Caco-2 (cell line): ENCODE measurements at places on chromosomes 4 and X. TPM values are rescaled to one million over a fixed set of nuclear protein-coding genes. Genes with fewer than 3 reads are reported as not detected.

The GAGE12G gene
- total RNA-seq: not detected in 2 replicates

The TCEANC gene
- total RNA-seq: 1.6 and 2.0 TPM in 2 replicates

The DGKK gene
- total RNA-seq: 2.5 and 3.7 TPM in 2 replicates

The SPANXB1 gene
- not detected in 2 replicates for total RNA-seq

The WDR19 gene
- 9.5 and 11.9 TPM in 2 replicates for total RNA-seq

The PCDH11X gene
- 0.07 TPM in 1 of 2 replicates, not detected in the other for total RNA-seq

The ZNF185 gene
- 4.2 and 5.9 TPM in 2 replicates for total RNA-seq

- no peaks in the 10 kb centered on the region for H3K36me3 ChIP-seq
- H3K4me1 ChIP-seq: no peaks in the 10 kb centered on the region
- H3K27me3 ChIP-seq: no peaks in the 10 kb centered on the region
- H3K4me3 ChIP-seq: no peak overlapping the region
Observed at GRCh38 chrX:94850811-94851210, 1176.8 kb downstream of the FAM133A start.

GRCh38 chr4:8672486-8672885, 79.9 kb downstream of the CPZ start:
- no peak overlapping the region for H3K4me3 ChIP-seq
- H3K36me3 ChIP-seq: no peaks in the 10 kb centered on the region
- no peaks in the 10 kb centered on the region for H3K27me3 ChIP-seq
- H3K27ac ChIP-seq: no peak overlapping the region
- no peaks in the 10 kb centered on the region for H3K4me1 ChIP-seq

- no peaks in the 10 kb centered on the region for H3K27me3 ChIP-seq
- H3K4me1 ChIP-seq: no peaks in the 10 kb centered on the region
- H3K4me3 ChIP-seq: no peak overlapping the region
- H3K36me3 ChIP-seq: no peaks in the 10 kb centered on the region
- no peak for DNase-seq
Observed at GRCh38 chr4:188341428-188341827, 202.2 kb downstream of the TRIML1 start.

- peak; percentile 51 for DNase-seq
- H3K27ac ChIP-seq: no peak overlapping the region
- no peaks in the 10 kb centered on the region for H3K27me3 ChIP-seq
Observed at GRCh38 chrX:155048977-155049619, 21.8 kb downstream of the CMC4 start.

- no peaks in the 10 kb centered on the region for H3K27me3 ChIP-seq
- DNase-seq: no peak
- H3K36me3 ChIP-seq: no peaks in the 10 kb centered on the region
- no peaks in the 10 kb centered on the region for H3K4me1 ChIP-seq
- H3K4me3 ChIP-seq: no peak overlapping the region
Observed at GRCh38 chrX:72366701-72367454, 61.2 kb upstream of the CITED1 start.

GRCh38 chr4:169070071-169070894, 60.2 kb upstream of the CBR4 start:
- no peak overlapping the region for H3K4me3 ChIP-seq
- peaks cover 50% of the 10 kb centered on the region for H3K4me1 ChIP-seq
- H3K36me3 ChIP-seq: no peaks in the 10 kb centered on the region
- H3K27ac ChIP-seq: peak overlapping the region; percentile 92

DNA sequence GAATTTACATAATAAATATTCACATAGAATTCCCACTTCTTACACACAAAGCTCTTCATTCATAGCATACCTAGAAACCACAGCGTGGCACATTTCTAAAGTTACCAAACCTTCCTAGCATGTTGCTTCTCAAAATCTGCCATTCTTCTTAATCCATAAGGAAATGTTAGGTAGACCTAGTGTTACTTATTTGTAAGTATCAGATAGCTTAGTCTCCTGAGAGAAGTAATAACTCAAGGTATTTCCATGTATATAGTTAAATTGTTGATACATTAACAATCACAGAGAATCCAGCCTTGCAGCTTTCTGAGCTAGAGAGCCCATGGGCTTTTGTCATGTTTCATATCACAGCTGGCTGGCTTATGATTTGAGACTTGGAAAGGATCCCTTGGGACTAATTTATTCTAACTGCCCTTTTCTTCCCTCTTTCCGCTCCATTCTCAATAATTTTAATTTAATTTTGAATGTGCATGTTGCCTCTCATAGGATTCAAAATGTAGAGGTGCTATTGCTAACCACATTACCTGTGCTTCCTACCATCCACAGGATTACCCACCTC, 17.6 kb downstream of the SH3RF1 start:
- H3K4me3 ChIP-seq: no peak overlapping the region
- DNase-seq: no peak
- H3K36me3 ChIP-seq: no peaks in the 10 kb centered on the region

DNA sequence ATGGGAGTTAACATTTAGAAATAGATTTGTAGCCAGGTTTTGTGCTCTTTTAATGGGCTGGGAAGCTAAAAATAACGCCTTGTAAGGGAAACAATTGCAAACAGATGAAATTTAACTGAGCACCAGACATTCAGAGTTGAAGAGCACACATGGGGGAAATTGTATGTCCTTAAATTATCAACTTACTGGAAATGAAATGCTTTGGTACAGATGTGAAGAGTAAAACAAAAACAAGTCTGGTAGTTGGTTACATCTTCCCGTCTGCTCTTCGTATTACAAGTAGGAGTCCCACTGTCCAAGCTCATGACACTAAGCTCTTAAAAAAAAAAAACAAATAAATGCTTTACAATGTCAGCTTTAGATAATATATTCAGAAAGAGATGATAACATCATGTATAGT, 59.5 kb upstream of the RPA4 start:
- no peaks in the 10 kb centered on the region for H3K4me1 ChIP-seq
- H3K27me3 ChIP-seq: no peaks in the 10 kb centered on the region
- H3K36me3 ChIP-seq: no peaks in the 10 kb centered on the region
- no peak for DNase-seq
- no peak overlapping the region for H3K27ac ChIP-seq

GRCh38 chr4:45580334-45580733, 543.5 kb downstream of the GABRG1 start:
- no peaks in the 10 kb centered on the region for H3K4me1 ChIP-seq
- H3K4me3 ChIP-seq: no peak overlapping the region
- no peaks in the 10 kb centered on the region for H3K27me3 ChIP-seq
- no peak overlapping the region for H3K27ac ChIP-seq
- no peak for DNase-seq

GRCh38 chr4:6092131-6092530, 73.9 kb upstream of the C4orf50 start:
- no peak overlapping the region for H3K4me3 ChIP-seq
- DNase-seq: no peak
- no peak overlapping the region for H3K27ac ChIP-seq
- no peaks in the 10 kb centered on the region for H3K36me3 ChIP-seq
- H3K4me1 ChIP-seq: no peaks in the 10 kb centered on the region

GRCh38 chr4:98493296-98493695, 165.1 kb downstream of the TSPAN5 start:
- no peaks in the 10 kb centered on the region for H3K36me3 ChIP-seq
- H3K27ac ChIP-seq: no peak overlapping the region
- no peaks in the 10 kb centered on the region for H3K27me3 ChIP-seq

- no peaks in the 10 kb centered on the region for H3K36me3 ChIP-seq
- H3K27me3 ChIP-seq: no peaks in the 10 kb centered on the region
- no peak for DNase-seq
- no peaks in the 10 kb centered on the region for H3K4me1 ChIP-seq
- H3K27ac ChIP-seq: no peak overlapping the region
- H3K4me3 ChIP-seq: no peak overlapping the region
Observed at GRCh38 chrX:153608806-153609205, 9.9 kb upstream of the CCNQ start.

DNA sequence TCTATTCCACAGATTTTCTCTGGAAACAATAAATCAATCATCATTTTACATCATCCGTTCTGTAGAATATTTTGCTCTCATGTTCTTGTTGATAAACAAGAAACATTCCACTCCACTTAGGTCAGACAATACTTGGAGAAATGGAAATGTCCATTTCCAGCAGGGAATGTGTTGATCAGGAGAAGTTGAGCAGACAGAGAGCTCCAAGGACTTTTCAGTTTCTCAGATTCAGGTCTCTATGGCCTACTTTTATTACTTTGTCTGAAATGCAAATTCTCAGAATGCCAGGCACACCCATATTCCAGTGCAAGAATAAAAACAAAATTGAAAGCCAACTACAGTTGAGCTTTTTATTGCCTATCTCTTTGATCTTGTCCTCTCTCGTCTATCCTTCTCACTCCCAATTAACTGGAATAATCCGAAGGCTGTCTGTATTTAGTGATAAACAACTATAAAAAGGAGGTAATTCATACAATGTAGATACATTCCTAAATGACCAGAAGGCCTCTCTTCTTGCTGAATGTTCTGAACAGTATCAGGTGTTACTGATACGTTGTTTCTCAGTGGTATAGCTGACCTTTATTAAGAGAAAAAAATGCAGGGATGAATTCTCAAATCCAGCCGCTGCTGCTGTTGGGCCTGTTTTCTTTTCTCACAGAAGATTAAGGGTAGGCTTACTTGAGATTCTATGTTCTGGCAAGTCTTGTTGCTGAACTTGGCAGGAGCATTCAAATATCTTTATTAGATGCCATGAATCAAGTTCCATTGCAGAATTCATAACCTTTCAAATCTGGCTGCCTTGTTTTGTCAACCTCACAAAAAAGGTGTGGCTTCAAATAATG, 72.1 kb downstream of the HPGD start:
- peak overlapping the region; percentile 73 for H3K27ac ChIP-seq
- no peak for DNase-seq
- peaks cover 56% of the 10 kb centered on the region for H3K4me1 ChIP-seq
- H3K27me3 ChIP-seq: no peaks in the 10 kb centered on the region

- H3K4me3 ChIP-seq: no peak overlapping the region
- DNase-seq: no peak
- H3K27ac ChIP-seq: peak overlapping the region; percentile 33
Observed at GRCh38 chrX:46572340-46572936, 1.1 kb upstream of the CHST7 start.

GRCh38 chr4:2395038-2395437, 23.4 kb downstream of the ZFYVE28 start:
- DNase-seq: no peak
- no peaks in the 10 kb centered on the region for H3K27me3 ChIP-seq
- no peak overlapping the region for H3K27ac ChIP-seq
- no peaks in the 10 kb centered on the region for H3K4me1 ChIP-seq
- no peak overlapping the region for H3K4me3 ChIP-seq

DNA sequence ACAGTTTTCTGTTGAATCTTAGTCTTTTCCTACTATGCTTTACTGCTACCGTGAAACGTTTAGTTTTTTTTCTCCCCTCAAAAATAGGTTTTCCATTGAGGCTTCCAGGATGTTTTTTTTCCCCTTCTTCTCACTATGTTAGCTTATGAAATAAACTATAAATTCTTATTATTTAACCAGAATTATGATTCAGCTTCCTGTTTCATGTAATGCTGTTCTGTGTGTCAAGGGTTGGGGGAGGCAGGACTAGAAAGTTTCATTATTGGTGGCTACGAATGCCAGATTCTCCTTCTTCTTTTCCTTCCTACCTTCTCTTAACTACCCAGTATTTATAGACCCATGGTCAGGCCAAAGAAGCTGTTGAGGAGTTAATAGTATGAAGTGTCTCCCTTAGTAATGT, 11.8 kb downstream of the CLCN5 start:
- no peak overlapping the region for H3K4me3 ChIP-seq
- H3K27ac ChIP-seq: no peak overlapping the region
- no peaks in the 10 kb centered on the region for H3K4me1 ChIP-seq
- DNase-seq: no peak
- H3K27me3 ChIP-seq: no peaks in the 10 kb centered on the region
